NCI-H1417 treated with DMSO at 0.1 percent for 48 hours (cell line): ENCODE measurements at places on chromosomes 6 and 20.

DNA sequence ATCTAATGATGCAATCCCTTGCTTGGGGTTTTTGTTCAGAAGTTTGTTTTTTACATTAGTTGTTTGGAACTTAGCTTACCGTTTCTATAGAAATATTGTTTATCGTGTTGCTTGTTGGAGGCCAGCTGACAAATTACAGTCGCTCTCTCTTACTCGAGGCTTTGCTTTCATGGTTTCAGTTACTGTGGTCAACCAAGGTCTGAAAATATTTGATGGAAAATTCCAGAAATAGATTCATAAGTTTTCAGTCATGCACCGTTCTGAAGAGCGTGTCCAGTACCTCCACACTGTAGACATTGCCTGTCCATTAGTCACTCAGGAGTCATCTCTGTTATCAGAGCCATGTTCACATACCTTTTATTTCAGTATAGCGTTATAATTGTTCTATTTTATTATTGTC, 47.9 kb downstream of the DEK start:
- DNase-seq: no peak

GRCh38 chr6:31558631-31559500, 11.5 kb downstream of the NFKBIL1 start:
- no peak for DNase-seq

DNA sequence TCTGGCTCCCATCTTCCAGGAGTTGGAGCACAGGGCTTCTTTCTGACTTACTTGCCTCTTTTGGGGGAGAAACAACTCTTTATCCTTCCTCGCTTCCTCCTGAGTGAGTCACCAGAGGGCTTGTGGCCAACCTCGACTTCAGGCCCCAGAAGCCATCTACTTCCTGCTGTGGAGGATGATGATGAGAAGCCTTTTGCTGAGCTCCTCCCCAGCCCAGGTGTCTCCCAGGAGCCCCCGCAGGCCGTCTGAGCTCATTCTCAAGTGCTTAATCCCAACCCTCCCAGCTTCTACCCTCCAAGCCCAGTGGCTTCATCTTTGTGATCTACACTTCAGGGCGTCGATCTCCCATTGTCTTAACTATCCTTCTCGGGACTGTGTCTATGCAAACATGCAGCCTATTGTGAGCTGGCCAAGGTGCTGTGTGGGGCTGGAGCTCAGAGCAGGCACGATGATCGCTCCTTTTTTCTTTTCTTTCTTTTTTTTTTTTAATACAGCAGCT, 27.9 kb downstream of the SDCBP2 start:
- DNase-seq: no peak

DNA sequence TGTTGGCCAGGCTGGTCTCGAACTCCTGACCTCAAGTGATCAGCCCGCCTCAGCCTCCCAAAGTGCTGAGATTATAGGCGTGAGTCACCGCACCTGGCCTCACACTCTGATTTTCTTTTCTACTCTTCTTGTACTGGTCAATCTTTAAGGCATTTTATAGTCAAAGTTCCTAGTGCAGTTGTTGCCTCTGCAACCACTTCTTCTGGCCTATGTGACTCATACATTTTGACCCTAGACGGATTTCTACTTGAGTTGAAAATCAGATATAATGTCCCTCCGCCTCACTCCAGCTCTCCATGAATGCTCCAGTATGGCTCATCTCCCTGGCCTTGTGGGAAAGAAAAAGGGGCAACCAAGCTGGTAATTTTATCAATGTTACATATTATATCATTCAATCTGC, 42.4 kb downstream of the TNFRSF21 start:
- DNase-seq: no peak

- no peak for DNase-seq
Observed at GRCh38 chr20:55760586-55760985, 244.7 kb downstream of the CBLN4 start.

GRCh38 chr20:634148-634925, 18.7 kb downstream of the SRXN1 start:
- no peak for DNase-seq

DNA sequence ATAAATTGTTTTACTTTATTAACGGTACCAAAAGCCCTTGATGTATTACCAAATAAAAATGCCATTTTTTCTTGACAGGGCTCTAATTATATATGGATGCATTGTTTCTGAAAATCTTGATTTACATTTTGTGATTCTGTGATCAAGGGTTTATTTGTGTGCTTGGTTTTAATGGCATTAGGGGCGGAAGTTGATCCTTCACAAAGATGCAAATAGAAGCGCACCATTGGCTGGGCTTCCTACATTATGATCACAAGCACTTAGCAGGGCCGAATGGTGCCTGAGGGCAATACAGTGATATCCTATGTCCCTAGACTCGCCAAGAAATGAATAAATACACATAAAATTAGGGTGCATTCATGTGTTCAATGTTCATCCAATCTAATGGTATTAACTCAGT, 172.9 kb upstream of the UST start:
- DNase-seq: no peak

DNA sequence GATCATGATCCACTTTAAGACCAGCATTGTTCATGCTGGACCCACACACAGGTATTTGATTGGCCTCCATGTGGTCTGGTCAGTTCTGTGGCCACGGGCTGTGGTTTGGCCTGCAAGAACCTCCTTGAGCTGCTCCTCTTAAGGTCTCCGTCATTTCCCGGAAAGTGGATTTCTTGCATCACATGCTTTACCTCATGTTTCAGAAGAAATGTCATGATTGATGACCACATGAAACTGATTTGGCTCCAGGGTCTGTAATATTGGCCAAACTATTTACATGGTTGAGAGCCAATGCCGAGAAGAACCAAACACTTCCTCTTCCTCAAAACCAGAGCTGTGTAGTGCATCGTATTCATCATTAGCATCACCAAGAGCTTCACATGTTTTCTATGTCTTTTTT, 13.2 kb upstream of the RSPH3 start:
- no peak for DNase-seq

DNA sequence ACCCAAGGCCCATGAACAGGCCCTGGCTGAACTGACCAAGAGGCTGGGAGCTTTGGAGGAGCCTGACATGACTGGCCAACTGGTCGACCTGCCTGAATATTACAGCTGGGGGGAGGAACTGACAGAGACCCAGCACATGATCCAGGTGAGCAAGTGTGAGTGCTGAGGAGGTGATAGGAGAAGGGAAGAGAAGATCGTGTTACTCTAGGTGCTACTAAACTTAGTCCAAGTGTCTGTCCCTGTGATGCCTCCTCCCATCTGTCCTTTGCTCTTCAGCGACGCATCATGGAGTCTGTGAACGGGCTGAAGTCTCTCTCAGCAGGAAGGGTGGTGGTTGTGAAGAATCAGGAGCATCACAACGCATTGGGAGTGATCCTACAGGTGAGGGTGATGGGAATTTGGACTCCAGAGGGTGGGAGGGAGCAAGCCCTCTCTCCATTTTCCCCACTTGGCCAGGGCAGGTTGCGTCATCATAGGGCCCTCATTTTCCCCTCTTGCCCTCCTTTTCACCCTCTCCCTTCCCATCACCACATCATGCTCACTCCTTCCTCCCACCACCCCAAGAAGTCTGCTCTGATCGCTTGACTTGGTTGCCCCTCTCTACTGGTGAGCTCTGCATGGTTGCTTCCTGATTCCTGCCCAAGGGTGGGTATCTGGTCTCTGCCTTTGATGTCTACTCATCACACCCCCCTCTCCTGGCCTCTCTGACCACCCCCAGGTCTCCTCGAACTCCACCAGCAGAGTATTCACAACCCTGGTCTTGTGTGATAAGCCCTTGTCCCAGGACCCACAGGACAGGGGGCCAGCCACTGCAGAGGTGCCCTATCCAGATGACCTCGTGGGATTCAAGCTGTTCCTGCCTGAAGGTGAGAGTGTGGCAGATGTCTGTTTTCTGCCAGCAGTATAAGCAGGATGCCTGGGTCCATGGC, 4.7 kb downstream of the DXO start:
- DNase-seq: no peak

- DNase-seq: no peak
Observed at GRCh38 chr6:157486572-157486971, 105.6 kb downstream of the ZDHHC14 start.

DNA sequence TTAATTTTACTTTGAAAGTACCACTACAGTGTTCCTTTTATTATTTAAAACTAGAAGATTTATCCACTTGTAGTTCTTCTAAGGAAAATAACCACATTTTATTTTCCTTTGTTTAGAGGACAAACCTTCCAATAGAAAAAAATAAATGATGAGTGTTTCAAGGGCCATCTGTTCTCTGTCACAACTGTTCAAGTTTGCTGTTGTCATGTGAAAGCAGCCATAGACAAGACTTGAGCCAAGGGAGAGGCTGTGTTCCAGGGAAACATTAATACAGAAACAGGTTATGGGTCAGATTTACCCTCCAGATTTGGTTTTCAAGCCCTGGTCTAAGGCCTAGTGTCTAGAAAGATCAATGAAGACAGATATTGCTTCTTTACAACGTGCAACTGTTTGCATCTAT, 463.6 kb downstream of the C6orf118 start:
- DNase-seq: no peak

- DNase-seq: no peak
Observed at GRCh38 chr6:138523347-138524210, 24.3 kb upstream of the NHSL1 start.

GRCh38 chr6:127463056-127463455, 3.9 kb upstream of the KIAA0408 start:
- DNase-seq: no peak

DNA sequence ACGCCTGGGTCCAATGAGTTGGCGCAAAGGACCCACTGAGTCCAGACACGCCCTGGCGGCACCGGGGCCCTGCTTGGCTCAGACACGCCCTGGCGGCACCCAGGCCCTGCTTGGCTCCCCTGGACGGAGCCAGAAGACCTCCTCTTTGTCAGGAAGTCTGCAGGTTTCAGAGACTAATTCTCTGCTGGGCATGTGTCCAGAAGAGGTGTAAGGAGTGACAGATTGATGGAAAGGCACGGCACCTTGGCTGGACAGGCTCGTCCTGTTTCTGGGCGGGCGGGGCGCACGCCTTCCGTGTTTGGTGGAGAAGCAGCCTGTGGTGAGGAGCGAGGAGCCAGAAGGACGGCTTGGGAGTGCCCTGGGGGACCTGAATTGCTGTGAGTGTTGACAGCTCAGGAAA, 23.1 kb upstream of the DACT2 start:
- no peak for DNase-seq

DNA sequence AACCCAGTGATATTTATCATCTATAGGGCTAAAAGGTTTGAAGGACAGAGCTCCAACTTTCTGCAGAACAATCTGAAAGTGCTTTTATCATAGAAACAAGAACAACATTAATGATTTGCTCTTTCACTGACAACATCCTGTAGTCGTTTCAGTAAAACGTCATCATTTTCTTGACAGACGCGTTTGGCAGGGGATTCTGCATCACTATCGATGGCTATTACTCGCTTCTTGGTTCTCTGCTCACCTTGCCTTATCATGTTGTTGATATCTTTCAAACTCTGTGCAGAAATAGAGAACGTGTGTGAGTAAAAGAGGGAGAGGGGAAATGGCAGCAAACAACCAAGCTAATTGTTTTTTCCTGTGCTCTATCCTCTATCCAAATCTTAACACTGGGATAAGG, 47.1 kb upstream of the SAMHD1 start:
- DNase-seq: no peak

- DNase-seq: no peak
Observed at GRCh38 chr20:1013566-1014340, 11.6 kb upstream of the RSPO4 start.

DNA sequence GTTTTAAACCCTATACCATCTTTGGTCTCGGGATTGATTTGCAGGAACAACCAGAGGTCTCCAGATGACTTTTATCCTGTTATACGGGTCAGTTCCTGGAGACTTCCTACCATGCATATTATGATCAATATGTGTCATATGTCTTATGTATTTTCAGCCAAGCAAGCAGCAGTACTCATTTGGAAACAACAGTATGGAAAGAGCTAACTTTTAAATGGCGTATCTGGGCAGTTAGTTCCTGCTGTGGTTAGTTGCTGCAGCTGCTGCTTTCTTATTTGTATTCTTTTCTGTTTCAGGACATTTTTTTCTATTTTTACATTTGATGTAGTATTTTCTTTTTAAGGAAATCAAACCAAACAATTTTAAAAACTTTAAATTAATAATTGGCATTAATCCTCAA, 207.5 kb downstream of the MANEA start:
- DNase-seq: no peak

DNA sequence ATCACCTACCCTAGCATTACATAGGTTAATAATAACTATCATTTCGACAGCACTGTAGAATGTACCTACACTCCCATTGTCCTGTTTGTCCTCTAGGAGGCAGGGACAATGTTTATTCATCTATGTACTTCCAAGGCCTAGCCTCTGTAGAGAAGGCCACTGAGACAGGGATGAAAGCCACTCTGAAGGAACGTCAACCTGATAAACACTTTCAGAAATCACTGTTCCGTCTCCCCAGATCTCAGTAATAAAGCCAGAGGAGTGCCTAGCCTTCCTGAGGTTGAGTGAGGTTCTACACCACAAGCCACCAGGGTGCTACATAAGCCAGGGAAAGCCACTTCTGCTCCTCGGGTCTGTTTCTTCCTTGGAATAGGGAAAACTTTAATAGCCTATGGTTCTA, 44.8 kb downstream of the POPDC3 start:
- DNase-seq: no peak

- DNase-seq: no peak
Observed at GRCh38 chr20:11851646-11852045, 66.0 kb upstream of the BTBD3 start.

DNA sequence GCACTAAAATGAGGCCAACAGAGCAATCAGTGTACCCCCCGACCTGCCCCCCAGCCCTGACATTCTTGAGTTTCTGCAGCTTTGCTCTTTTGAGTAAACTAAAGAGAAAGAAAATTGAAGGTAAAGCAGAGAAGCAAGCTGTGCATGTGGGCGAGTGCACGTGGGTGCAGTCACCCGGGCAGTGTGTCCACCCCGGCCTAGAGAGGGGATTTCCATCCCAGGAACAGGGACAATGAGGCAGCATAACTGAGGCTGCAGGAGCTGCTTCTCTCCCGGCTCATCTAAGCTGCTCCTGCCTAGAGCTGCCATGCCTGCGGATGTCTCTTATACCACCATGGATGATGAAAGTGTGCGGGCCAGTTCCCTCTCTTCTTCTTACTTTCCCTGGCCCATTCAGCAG, 16.8 kb downstream of the CASS4 start:
- no peak for DNase-seq

DNA sequence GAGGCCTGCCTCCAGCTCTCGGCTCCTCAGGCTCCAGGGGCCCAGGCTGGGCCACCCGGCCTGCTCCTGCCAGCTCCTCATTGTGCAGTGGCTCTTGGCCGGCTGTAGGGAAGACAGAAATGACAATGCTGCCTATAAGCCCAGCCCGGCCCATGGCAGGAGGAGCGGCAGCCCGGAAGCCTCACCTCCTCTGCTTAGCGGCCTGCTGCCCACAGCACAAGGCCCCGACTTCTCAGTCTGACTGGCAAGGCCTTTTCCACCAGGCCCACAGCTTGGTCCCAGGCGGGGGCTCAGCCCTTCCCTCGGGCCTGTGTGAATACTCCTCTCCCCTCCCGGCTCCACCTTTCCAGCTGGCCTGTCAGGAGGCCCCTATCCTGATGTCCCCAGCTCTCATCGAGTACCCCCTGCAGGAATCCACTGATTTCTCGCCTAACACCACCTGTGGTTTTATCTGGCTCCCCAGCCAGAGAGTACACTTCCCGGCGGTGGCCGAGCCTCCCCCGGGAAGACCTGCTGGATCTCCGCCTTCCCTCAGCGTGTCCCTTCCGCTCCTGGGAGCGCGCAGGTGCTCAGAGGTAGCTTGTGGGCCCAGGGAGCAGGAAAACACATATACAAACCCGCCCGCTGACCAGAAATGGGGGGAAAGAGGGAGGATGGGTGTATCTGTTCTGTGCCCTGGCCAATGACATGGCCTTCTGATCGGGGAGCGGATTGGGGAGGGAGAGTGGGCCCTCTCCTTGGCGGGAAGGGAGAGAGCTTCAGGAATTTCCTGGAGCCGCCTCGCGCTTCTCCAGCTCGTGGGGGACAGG, 963 bp downstream of the DDRGK1 start:
- DNase-seq: peak; percentile 52
